ENCODE measurements at places on chromosomes 2 and 18. TPM values are rescaled to one million over a fixed set of nuclear protein-coding genes. Genes with fewer than 3 reads are reported as not detected.

DNA sequence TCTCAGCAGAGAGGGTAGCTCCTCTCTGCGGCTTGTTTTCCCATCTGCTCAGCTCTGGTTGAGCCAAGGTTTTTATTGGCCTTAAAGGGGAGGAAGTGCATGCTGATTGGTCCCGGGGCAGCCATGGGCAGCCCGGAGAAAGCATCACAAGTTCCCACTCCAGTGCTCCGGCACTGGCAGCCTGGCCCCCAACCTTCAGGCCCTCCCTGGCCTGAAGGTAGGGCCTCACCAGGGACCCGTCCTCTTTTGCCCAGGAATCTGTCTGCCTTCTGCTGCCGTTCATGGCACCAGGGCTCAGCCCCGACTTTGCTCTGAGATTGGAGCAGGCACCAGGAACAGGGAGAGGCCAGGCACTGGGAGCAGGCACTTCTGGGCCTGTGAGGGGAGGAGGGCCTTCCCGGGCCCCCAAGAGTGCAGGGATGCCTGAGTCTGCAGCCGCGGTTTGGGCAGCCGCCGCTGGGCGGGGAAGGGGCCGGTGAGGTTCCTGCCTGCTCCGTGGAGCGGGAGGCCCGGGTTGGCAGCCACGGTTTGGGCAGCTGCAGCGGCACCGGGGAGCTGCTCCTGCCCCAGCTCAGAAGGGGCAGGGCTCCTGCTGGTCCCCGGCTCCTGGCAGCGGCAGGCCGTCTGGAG is 17.5 kb upstream of the ILKAP start:
- DNase-seq = peak; percentile 62

- no peak for DNase-seq
Measured at GRCh38 chr2:24434541-24434940, 56.5 kb upstream of the NCOA1 start.

- DNase-seq = no peak
Measured at GRCh38 chr2:38065502-38066135, 10.3 kb downstream of the CYP1B1 start.

Gene LRATD1
- total RNA-seq = 0.31 TPM

Gene HOXD13
- total RNA-seq = not detected

DNA sequence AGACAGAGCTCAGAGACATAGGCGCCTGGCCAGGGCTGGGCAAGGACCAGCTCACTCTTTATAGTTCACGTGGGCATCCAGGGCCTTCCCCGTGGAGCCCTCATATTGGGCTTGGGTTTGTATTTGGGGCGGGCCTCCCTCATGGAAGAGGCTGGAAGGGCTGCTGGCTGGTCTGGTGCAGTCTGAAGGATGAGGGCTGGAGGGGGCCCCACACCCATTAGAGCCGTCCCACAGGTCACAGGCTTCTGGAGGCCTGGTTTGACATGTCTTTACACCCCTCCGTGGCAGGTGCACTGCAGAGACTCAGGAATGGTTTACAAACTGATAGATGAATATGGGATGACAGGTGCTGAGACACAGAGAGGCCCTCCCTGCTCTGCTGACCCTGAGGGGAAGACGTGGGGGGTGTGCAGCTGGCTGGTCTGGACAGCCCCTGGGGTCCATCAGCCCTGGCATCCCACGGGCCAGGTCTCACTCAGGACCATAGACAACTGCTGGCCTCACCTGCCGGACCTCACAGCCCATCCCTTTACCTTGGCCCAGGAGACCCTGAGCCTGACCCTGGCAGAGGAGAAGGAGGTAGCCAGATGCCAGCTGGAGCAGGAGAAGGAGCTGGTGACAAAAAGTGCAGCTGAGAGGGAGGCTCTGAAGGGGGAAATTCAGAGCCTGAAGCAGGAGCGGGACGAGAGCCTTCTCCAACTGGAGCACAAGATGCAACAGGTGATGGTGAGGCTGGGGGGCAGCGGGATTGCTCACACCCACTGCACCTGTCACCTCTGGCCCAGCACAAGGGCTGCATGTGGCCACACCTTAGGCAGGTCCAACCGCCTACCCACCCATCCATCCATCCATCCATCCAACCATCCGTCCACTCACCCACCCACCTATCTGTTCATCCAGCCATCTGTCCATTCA is 43.9 kb downstream of the CROCC2 start:
- DNase-seq = no peak

Measured in H9 (cell line).